ENCODE measurements at places on chromosomes 7 and 10.

- no peak for DNase-seq
These were observed 80.4 kb upstream of the PDE1C start for GRCh38 chr7:32150589-32150988.

DNA sequence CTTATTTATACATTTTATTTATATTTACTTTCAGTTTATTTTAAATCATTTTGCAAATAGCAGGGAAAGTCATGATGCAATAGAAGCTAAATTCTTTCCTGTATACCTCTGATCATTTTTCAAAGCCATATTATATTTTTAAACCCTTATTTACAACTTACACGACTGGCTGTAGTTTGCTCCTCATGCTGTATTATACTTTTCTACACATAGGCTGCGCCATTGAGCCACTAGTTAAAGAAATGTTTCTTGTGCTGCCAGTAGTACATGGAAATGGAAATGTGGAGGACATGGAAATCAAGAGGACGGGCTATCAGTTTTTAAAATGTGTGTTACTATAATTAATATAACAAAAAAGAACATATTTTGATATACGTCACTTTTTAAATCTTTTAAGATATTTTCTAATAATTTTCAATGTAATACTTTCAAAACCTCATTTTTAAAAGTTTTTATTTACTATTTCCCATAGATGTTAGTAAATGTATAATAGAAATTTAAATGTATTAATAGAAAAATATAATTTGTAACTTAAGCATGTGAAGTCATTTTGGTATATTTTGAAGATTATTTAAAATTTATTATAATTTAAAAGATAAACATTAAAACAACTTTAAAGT lies 118.5 kb downstream of the VTI1A start:
- peak; percentile 23 for DNase-seq

- no peak for DNase-seq
These were observed 85.3 kb upstream of the CARD11 start for GRCh38 chr7:3128857-3129490.

DNA sequence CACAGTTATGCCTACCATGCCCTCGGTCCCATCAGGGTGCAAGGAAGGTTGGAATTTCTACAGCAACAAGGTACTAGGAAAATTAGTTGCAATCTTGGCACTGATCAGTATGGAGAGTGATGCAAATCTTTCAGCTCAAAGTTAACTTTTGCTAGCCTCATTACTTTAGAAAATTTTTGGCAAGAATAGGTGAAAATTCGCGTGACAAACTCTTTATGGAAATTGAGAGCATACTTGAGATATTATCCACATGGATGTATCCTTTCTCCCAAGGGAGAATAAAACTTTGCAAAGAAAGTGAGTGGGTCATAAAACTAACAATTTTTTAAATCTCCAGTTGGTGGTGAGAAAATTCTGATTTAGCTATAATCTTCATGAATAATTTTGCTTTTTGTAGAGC lies 71.1 kb upstream of the SLC39A12 start:
- no peak for DNase-seq

DNA sequence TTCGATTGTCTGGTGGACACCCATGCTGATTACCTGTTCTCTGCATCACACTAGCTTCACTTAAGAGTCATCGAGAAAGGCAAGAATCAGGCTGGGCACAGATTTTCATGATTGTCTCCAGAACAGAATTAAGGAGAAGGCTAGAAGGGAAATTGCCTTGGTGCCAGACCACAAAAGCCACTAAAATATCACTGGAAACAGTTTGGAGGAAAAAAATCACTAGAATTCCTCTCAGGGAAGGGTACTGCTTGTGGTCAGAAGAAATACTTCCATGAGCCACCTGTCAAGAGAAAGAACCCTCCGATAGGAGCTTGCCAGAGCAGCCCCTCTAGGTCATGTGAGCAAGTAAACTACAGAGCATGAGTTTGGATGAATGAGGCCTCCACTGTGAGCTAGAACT lies 269.3 kb upstream of the TEX47 start:
- DNase-seq = peak; percentile 46
